ENCODE measurements at places on chromosomes 13 and 19.

- no peak for DNase-seq
Measured at GRCh38 chr13:38166116-38166515, 183.5 kb upstream of the UFM1 start.

- no peak for DNase-seq
Measured at GRCh38 chr19:29576761-29577648, 29.1 kb upstream of the POP4 start.

- no peak for DNase-seq
Measured at GRCh38 chr13:109226631-109227030, 559.8 kb downstream of the IRS2 start.

GRCh38 chr13:57825066-57825465 is 193.5 kb downstream of the PCDH17 start:
- DNase-seq = no peak

- peak; percentile 81 for DNase-seq
Measured at GRCh38 chr19:18304458-18305310, 18.2 kb downstream of the LSM4 start.

DNA sequence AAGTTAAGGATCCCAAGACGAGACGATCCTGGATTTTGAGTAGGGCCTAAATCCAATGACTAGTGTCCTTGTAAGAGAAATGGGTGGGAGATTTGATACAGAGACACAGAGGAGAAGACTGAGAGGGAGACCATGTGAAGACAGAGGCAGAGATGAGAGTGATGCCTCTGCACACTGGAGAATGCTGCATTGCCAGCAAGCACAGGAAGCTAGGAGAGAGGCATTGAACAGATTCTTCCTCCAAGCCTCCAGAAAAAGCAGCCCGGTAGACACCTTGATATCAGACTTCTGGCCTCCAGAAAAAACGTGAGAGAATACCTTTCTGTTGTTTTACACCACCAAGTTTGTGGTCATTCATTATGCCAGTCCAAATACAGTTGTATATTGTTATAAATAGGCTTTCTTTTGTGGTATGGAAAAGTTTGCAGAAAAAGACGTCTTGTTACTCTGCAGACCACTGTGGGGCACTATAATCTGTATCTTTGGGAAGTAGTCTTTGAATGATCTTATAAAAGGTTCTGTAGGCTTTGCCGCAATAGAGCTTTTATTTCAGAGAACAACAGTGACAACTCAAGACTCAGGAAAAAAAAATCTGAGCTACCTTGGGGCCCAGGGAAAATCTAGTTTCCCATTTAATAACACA is 17.9 kb upstream of the RFC3 start:
- DNase-seq = no peak

GRCh38 chr19:34365463-34366401 is 736 bp downstream of the GPI start:
- no peak for DNase-seq

DNA sequence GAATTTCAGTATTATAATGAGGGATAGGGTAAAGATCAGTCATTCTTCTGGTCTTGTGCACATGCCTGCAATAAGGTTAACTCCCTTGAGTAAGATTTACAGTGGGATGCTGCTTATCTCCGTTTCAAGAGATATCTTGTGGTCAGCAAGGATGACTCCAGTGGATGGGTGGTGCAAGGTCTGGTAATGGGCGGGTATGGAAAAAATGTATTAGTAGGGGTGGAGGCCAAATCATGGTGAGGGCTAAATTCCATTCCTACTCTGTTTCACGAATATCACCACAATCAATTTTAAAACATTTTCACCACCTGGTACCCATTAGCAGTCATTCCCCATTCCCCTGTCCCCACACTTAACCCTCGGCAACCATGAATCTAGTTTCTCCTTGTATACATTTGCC is 40.6 kb downstream of the CCDC122 start:
- no peak for DNase-seq

- DNase-seq = no peak
Measured at GRCh38 chr13:103102482-103102881, 36.3 kb upstream of the SLC10A2 start.

DNA sequence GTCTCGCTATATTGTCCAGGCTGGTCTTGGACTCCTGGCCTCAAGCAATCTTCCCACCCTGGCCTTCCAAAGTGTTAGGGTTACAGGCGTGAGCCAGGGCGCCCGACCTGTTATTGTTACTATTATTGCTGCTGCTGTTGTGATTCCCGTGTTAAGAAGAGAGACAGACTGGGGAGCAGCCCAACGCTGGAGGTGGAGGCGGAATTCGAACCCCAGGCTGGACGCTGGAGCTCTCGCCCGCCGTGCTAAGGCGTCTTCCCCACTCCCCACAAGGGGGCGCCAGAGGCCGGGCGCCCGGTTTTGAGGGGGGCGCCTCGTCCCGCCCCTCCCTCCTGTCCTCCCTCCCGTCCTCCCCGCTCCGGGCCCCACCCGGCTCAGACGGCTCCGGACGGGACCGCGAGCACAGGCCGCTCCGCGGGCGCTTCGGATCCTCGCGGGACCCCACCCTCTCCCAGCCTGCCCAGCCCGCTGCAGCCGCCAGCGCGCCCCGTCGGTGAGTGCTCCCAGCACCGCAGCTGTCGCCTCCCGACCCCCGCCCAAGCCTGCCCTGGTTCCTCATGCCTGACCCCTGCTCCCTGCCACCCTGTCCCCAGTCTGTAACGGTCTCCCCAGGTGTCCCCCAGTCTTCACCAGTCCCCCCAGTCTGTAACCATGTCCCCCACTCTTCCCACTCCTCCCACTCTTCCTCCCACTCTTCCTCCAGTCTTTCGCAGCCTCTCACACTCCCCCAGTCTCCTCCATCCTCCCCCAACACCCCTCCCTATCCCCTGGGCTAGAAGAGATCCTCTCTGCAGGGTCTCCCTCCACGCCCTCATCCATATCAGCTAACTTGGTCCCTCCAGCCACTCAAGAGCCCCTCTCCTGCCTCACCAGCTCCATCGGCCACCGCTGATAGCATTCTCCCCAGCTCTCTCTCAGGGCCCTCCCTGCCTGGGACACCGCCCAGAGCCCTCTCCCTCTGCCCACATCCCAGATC is at the start of gene EHD2:
Gene EHD2, plus strand, starts transcription at position 377 of the 976 bp plus-strand sequence. CDS start 3,191 bp downstream, outside the sequence.
- DNase-seq = peak; percentile 30

DNA sequence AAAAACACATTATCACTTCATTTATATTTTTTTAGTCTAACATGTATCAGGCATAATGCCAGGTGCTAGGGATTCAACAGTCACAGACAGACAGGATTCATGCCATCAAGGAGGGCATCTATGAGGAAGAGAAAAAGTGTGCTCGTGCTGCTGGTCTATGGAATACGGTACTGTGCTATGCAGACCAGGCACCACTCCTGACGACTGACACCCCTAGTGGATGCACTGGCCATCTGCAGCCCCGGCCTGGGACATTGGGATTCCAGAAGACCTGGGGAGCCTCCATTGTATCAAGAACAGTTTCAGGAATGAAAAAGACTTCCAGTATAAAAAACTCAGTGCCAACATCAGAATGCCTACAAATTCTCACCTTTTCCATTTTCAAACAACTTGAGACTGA is 94.0 kb downstream of the KLF12 start:
- DNase-seq = no peak

- no peak for DNase-seq
Measured at GRCh38 chr19:17929056-17929455, 3.8 kb upstream of the CCDC124 start.

DNA sequence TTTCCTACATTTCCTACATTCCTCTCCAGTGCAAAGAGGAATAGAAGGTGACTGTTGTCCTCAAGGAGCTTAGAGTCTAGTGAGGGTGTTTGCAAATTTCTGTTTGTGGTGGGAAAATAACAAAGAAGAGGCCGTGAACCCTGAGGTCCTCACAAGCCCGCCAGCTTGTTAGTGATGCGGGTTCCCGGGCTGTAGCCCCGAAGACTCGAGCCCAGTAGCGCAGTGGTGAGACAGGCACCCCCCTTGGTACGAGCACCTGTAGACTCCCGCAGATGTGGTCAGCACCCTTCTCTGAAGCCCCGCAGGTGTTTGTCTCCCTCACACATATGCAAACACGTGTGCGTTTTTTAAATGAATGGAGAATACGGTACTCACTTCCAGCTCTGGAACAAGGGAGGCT is 26.5 kb upstream of the SPACA7 start:
- no peak for DNase-seq

- no peak for DNase-seq
Measured at GRCh38 chr19:34687348-34687747, 9.9 kb downstream of the ZNF302 start.
